ENCODE measurements at places on chromosomes 4 and X. TPM values are rescaled to one million over a fixed set of nuclear protein-coding genes. Genes with fewer than 3 reads are reported as not detected.

The CT55 gene
- not detected for polyA plus RNA-seq

The MTMR8 gene
- 5.6 TPM for polyA plus RNA-seq

The CNGA1 gene
- 0.06 TPM for polyA plus RNA-seq

The C4orf50 gene
- polyA plus RNA-seq: 0.11 TPM

The CCDC120 gene
- 0.30 TPM for polyA plus RNA-seq

The GSX2 gene
- not detected for polyA plus RNA-seq

The SMIM31 gene
- polyA plus RNA-seq: not detected

The DCAF12L2 gene
- not detected for polyA plus RNA-seq

The SEPSECS gene
- 3.6 TPM for polyA plus RNA-seq

The CLTRN gene
- 0.11 TPM for polyA plus RNA-seq

The MGAT4D gene
- polyA plus RNA-seq: not detected

The FOXO4 gene
- 2.3 TPM for polyA plus RNA-seq

The CT45A3 gene
- polyA plus RNA-seq: not detected

The NUDT9 gene
- polyA plus RNA-seq: 23.1 TPM

DNA sequence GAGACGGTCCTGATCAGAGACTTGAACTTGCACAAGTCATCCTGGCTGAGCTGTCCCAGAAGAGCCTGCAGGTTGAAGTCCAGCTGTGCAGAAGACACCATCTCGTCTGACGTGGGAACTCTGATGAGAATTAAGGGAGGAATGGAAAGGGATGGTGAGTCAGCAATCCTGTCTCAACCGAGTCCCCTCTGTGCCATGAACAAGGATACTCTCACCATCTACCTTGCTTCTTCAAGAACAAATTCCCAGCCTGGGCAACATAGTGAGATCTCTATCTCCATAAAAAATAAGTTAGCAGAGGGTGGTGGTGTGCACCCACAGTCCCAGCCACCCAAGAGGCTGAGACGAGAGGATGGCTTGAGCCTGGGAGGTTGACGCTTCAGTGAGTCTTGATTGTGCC is at the start of gene NLRP2B:
Gene NLRP2B (minus strand): TSS at position 101 of the 400 bp plus-strand sequence.
- H3K4me1 ChIP-seq: no peaks in the 10 kb centered on the region
- no peaks in the 10 kb centered on the region for H3K36me3 ChIP-seq
- no peaks in the 10 kb centered on the region for H3K27me3 ChIP-seq
- no peak within 1 kb of the TSS for H3K27ac ChIP-seq
- H3K4me3 ChIP-seq: no peak within 1 kb of the TSS

- H3K27me3 ChIP-seq: no peaks in the 10 kb centered on the region
- no peaks in the 10 kb centered on the region for H3K36me3 ChIP-seq
- peak overlapping the region; percentile 24 for H3K27ac ChIP-seq
- H3K4me1 ChIP-seq: peaks cover 30% of the 10 kb centered on the region
- H3K4me3 ChIP-seq: peak overlapping the region; percentile 58
- DNase-seq: peak; percentile 71
Observed at GRCh38 chr4:47531241-47531953, 46.3 kb downstream of the ATP10D start.

GRCh38 chrX:16981209-16981608 is 34.8 kb downstream of the REPS2 start:
- H3K4me1 ChIP-seq: no peaks in the 10 kb centered on the region
- no peak for DNase-seq
- H3K27ac ChIP-seq: no peak overlapping the region
- no peak overlapping the region for H3K4me3 ChIP-seq
- H3K36me3 ChIP-seq: no peaks in the 10 kb centered on the region
- no peaks in the 10 kb centered on the region for H3K27me3 ChIP-seq

- no peak overlapping the region for H3K4me3 ChIP-seq
- no peak overlapping the region for H3K27ac ChIP-seq
Observed at GRCh38 chr4:41327770-41328169, 71.0 kb downstream of the UCHL1 start.

- H3K27ac ChIP-seq: no peak overlapping the region
- peaks cover 4% of the 10 kb centered on the region for H3K4me1 ChIP-seq
- H3K27me3 ChIP-seq: no peaks in the 10 kb centered on the region
- no peak overlapping the region for H3K4me3 ChIP-seq
- no peak for DNase-seq
Observed at GRCh38 chr4:142307857-142308256, 538.2 kb downstream of the INPP4B start.

- H3K4me3 ChIP-seq: no peak overlapping the region
- no peak overlapping the region for H3K27ac ChIP-seq
- no peaks in the 10 kb centered on the region for H3K4me1 ChIP-seq
- H3K36me3 ChIP-seq: no peaks in the 10 kb centered on the region
- DNase-seq: no peak
Observed at GRCh38 chr4:8740666-8741395, 130.8 kb downstream of the HMX1 start.

- H3K36me3 ChIP-seq: no peaks in the 10 kb centered on the region
- H3K4me1 ChIP-seq: no peaks in the 10 kb centered on the region
- H3K27ac ChIP-seq: no peak overlapping the region
- no peak for DNase-seq
Observed at GRCh38 chr4:112085156-112086035, 59.9 kb upstream of the FAM241A start.

DNA sequence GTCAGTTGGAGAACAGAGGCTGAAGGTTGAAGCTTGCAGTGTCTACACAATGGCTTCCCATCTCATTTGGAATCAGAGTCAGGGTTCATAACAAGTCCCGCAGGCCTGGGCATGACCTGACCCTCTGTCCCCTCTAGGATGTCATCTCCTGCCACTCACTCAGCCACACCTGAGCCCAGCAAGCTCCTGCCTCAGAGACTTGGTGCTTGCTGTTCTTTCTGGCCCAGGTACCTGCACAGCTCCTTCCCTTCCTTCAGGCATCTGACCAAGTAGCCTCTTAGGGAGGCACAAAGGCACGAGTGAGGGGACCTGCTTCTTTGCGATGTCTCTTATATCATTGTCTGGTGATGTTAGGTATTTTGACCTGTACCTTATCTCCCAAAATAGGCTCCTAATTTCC is 9.0 kb downstream of the ZBTB49 start:
- no peaks in the 10 kb centered on the region for H3K27me3 ChIP-seq
- no peak overlapping the region for H3K27ac ChIP-seq
- no peaks in the 10 kb centered on the region for H3K4me1 ChIP-seq

DNA sequence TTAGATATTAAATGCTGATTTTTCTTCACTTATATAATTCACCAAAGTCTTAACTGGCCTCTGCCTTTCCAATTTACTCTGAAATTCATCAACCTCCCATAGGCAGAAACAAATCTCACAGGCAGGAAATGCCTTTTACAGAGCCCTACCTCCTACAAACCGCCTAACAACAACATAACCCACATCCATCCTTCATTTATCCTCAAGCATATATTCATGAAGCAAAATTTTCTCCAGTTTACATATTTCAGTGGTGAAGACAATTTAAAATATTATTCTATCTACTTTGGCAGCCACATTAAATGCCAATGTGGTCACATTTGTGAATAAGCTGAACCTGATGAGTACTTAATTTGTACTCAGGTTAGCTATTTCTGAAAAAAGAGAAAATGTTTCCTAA is 30.3 kb downstream of the SEPSECS start:
- H3K4me3 ChIP-seq: no peak overlapping the region
- no peak overlapping the region for H3K27ac ChIP-seq
- H3K36me3 ChIP-seq: peaks cover 29% of the 10 kb centered on the region
- DNase-seq: no peak

DNA sequence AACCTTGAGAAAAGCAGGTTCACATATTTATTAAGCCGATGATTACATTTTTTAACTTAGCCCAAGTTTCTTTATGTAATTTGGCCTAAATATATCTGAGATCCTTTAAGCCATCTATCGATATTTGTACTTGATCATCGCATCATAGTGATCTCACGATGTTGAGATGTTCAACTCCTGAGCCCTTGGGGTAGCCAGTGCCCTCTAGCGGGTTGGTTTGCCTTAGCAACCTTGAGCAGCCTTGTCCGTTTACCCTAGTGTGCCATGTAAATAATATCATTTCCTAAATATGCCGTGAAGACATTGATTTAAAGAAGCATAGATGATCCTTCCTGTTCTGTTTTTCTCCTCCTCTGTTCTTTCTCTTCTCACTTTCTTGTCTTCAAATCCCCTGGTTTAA is 432.2 kb downstream of the RPA4 start:
- H3K4me1 ChIP-seq: no peaks in the 10 kb centered on the region
- no peak for DNase-seq
- H3K36me3 ChIP-seq: no peaks in the 10 kb centered on the region
- H3K27ac ChIP-seq: no peak overlapping the region
- no peaks in the 10 kb centered on the region for H3K27me3 ChIP-seq

- H3K27ac ChIP-seq: no peak overlapping the region
- H3K36me3 ChIP-seq: no peaks in the 10 kb centered on the region
- no peaks in the 10 kb centered on the region for H3K4me1 ChIP-seq
- DNase-seq: no peak
Observed at GRCh38 chr4:95209927-95210326, 338.8 kb downstream of the UNC5C start.

GRCh38 chr4:74331252-74331651 is 23.0 kb downstream of the EPGN start:
- no peak for DNase-seq
- H3K27ac ChIP-seq: no peak overlapping the region
- H3K4me3 ChIP-seq: no peak overlapping the region
- no peaks in the 10 kb centered on the region for H3K4me1 ChIP-seq

- no peak overlapping the region for H3K27ac ChIP-seq
- DNase-seq: no peak
- no peaks in the 10 kb centered on the region for H3K4me1 ChIP-seq
- H3K27me3 ChIP-seq: no peaks in the 10 kb centered on the region
- H3K36me3 ChIP-seq: no peaks in the 10 kb centered on the region
Observed at GRCh38 chr4:16672421-16672820, 226.0 kb downstream of the LDB2 start.

- no peaks in the 10 kb centered on the region for H3K4me1 ChIP-seq
- no peaks in the 10 kb centered on the region for H3K27me3 ChIP-seq
- no peak for DNase-seq
- no peak overlapping the region for H3K4me3 ChIP-seq
- H3K36me3 ChIP-seq: no peaks in the 10 kb centered on the region
Observed at GRCh38 chr4:115042496-115042895, 70.9 kb downstream of the NDST4 start.

- H3K4me3 ChIP-seq: no peak overlapping the region
- no peak for DNase-seq
- no peaks in the 10 kb centered on the region for H3K4me1 ChIP-seq
- H3K36me3 ChIP-seq: no peaks in the 10 kb centered on the region
Observed at GRCh38 chr4:138555108-138555507, 313.0 kb upstream of the SLC7A11 start.

DNA sequence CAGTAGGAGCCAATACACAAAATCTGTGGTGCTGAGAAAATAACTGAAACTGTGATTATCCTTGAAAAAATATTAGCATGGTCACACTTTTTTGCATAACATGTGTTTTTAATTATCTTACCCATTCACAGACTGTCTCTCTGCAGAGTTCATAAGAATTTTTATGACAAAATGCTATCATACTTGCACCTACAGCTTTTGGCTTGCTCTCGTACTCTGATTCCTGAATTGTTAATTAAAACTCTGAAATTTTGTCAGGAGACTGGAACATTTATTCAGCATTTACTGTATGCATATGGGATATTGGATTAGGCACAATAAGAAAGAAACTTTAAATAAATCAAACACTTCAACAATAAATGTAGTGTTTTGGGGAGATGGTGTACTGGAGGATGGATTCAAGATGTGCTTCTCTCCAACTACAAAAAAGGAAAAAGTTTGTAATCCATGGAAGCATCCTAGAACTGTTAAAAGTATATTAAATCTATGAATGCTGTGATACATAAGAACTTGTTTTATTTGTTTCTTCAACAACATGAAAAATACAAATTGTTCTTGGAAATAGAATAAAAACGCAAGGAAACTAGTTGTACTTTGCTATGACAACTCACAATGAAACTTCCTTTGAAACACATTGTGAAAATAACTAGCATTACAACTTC is 260.5 kb downstream of the SPATA18 start:
- no peak for DNase-seq
- no peak overlapping the region for H3K27ac ChIP-seq
- no peaks in the 10 kb centered on the region for H3K4me1 ChIP-seq
- no peaks in the 10 kb centered on the region for H3K27me3 ChIP-seq
- H3K4me3 ChIP-seq: no peak overlapping the region
- H3K36me3 ChIP-seq: no peaks in the 10 kb centered on the region

DNA sequence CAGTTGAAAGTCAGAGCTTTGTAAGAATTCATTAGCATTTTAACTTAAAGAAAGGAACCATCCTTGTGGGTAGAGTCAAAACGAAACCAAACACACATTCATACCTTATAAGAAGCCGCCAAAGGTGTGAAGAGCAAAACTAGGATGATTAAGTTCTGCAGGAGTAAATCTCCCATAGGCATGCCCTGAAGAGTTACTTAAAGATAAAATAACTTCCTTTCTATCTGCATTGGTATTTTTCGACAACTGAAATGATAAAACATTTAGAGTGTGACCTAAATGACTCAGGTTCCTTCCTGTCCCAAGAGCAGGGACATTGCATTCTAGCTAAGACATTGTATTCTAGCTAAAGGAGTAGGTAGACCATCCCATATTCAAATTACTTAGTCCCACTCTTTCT is 75.3 kb downstream of the BCOR start:
- DNase-seq: no peak
- H3K27me3 ChIP-seq: no peaks in the 10 kb centered on the region
- peak overlapping the region; percentile 68 for H3K4me3 ChIP-seq
- H3K27ac ChIP-seq: peak overlapping the region; percentile 3
- H3K4me1 ChIP-seq: peaks cover 9% of the 10 kb centered on the region

DNA sequence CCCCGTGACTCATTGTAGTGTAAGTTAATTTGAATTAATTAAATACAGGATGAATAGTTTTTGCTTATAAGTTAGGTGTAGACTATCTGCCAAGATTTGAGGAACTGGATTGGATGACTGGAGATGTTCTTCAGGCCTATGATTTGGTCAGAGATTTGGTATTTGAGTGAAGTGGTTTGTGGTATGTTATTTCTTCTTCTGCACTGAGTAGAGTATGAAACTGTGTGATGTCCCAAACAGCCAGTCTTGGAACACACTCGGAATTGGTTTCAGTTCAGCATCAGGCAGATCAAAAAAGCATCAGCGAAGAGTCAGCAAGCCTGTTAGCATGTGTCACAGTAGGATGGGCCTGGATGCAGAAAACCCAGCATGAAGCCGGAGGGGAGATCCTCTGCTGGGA is 294.1 kb downstream of the ARHGAP10 start:
- no peaks in the 10 kb centered on the region for H3K36me3 ChIP-seq
- DNase-seq: no peak

- no peak overlapping the region for H3K27ac ChIP-seq
- peaks cover under 1% of the 10 kb centered on the region for H3K36me3 ChIP-seq
- no peak for DNase-seq
- no peaks in the 10 kb centered on the region for H3K4me1 ChIP-seq
- no peaks in the 10 kb centered on the region for H3K27me3 ChIP-seq
- no peak overlapping the region for H3K4me3 ChIP-seq
Observed at GRCh38 chr4:1030031-1030430, 18.6 kb downstream of the FGFRL1 start.

GRCh38 chr4:7074426-7074825 is 6.6 kb upstream of the GRPEL1 start:
- H3K4me3 ChIP-seq: no peak overlapping the region
- peaks cover 5% of the 10 kb centered on the region for H3K4me1 ChIP-seq
- no peak overlapping the region for H3K27ac ChIP-seq
- peaks cover 2% of the 10 kb centered on the region for H3K27me3 ChIP-seq

- H3K4me3 ChIP-seq: no peak overlapping the region
- no peaks in the 10 kb centered on the region for H3K4me1 ChIP-seq
- no peak overlapping the region for H3K27ac ChIP-seq
- H3K36me3 ChIP-seq: no peaks in the 10 kb centered on the region
- H3K27me3 ChIP-seq: no peaks in the 10 kb centered on the region
- DNase-seq: no peak
Observed at GRCh38 chrX:15988661-15989603, 134.3 kb upstream of the AP1S2 start.
